ENCODE measurements at places on chromosomes 2 and 18.

DNA sequence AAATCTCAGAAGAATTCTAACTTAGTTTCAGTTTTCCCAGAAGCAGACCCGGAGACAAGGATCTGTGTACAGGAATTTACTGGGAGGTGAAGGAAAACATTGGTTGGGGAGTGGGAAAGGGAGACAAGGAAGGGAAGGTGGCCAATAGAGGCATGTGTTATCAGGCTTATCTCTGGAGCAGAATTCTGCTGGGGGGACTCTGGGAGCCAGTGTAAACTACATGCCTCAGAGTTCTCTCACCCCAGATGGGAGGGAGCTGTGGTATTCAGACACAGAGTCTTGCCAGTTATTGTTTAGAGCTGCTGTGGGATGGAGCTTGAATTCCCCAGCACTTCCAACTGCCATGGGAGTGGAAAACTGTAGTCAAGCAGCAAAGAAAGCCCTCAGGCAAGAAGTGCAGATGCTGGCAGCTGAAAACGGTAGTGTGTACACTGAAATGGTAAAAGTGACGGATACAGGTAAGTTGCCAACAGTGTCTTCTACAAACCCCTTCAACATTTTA lies 19.0 kb downstream of the DNPEP start:
- peak; percentile 38 for DNase-seq

DNA sequence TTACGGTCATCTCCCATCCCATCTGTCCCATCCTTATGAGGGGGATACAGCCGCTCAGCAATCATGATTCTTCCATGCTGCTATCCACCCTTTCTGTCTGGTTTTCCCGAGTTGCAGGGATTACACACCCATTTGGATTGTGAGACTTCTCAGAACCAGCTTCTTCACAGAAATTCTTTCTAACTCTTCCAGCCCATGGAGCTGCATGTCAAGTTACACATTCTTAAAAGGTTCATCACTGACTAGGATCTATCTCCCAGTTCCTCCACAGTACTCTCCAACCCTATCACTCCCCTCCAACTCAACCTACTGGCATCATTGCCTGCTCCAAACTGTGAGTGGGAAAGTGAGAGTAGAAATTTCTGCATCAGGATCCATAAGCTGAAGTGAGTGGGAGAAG lies 558.2 kb upstream of the TNP1 start:
- no peak for DNase-seq

DNA sequence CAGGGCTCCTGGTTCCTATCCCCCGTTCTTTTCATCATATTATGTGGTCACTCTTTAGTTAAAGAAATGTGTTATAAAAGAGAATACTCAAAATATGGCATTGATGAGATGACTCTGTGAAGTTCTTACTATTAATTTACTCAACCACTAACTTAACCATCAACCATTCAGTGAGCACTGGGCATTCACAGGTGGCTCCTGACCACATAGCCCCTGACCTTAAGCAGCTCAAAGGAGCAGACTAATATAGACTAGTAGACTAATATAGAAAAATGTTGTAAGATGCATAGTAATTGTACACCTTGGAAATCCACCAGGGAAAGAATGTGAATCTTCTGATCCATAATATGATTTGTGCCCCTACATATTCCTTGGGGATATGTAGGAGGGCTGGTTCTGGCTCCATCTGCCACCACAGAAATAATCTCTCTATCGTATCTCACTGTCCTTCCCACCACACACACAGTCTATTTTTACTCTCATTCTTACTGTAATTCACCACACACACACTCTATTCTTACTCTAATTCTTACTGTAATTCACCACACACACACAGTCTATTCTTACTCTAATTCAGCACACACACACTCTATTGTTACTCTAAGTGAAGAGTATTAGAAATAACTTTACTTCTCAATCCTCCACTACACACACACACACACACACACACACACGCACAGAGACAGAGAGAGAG lies 188.9 kb upstream of the ITGA4 start:
- DNase-seq, result no peak

DNA sequence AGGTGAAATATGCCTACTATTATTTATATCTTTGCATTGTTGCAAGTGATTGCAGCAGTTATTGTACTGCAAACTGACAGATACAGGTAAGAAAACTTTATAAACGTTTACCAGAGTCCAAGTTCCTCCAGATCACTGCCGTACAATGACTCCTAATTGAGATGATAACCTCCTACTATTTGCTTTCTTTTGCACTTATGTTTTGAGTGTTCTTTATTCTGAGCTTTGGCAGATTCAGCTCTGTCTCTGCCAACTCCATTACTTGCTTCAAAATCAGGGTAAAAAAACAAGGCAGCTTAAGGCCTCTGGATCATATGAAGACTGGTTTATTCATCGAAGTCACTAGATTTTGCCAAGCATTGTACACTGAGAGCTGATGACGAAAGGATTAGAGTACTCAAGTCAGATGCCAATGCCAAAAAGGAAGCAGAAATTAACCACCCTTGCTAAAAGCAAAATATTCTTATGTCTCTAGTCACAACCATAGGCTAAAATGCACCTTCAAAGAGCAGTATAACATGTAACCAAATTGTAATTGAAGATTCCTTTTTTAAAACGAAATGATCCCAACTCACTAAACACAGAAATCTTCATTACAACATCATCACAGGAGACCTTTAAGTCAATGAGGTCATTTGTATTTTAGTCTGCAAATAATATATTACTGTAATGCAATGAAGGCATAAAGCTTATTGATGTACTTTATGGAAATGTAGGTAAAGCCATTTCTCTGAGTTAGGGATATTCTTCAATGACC lies 10.5 kb upstream of the IKZF2 start:
- no peak for DNase-seq

DNA sequence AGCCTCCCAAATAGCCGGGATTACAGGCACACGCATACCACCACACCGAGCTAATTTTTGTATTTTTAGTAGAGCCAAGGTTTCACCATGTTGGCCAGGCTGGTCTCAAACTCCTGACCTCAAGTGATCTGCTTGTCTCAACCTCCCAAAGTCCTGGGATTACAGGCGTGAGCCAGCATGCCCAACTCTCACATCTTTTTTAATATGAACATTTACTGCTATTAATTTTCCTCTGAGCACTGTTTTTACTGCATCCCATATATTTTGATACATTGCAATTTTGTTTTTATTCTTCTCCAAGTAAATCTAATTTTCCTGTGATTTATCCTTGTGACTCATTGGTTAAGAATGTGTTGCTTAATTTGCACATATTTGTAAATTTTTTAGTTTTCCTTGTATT lies 9.5 kb upstream of the TANK start:
- no peak for DNase-seq

DNA sequence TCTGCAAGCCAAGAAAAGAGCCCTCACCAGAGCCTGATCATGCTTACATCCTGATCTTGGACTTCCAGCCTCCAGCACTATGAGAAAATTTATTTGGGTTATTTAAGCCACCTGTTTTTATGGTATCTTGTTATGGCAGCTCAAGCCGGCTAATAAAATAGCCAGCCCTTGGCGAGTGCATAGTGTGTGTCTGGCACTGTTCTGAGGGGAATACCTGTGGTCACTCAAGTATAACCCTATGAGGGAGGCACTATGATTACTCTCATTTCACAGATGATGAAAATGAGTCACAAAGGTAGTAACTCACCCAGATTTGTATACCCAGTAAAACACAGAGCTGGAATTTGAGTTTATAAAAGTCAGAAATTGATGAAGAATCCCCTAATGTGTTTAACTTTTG lies 556.9 kb upstream of the SETBP1 start:
- DNase-seq, result no peak

GRCh38 chr2:13682540-13683272 lies 949.8 kb upstream of the LRATD1 start:
- peak; percentile 3 for DNase-seq

- DNase-seq, result peak; percentile 31
These were observed 140.5 kb downstream of the TPO start for GRCh38 chr2:1553671-1554295.

- no peak for DNase-seq
These were observed 28.5 kb upstream of the NOSTRIN start for GRCh38 chr2:168773719-168774521.

DNA sequence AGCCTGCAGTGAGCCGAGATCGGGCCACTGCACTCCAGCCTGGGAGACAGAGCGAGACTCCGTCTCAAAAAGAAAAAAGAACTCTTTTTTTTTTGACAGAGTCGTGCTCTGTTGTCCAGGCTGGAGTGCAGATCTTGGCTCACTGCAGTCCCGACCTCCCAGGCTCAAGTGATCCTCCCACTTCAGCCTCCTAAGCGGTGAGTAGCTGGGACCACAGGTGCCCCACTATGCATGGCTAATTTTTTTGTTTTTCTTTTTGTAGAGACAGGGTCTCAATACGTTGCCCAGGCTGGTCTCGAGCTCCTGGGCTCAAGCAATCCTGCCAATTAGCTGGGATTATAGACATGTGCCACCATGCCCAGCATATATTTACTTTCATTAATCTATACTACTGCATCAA lies 12.5 kb upstream of the INO80D start:
- DNase-seq, result no peak
